ENCODE measurements at places on chromosomes 4 and X.

GRCh38 chrX:257681-258289 lies 23.4 kb upstream of the PLCXD1 start:
- H3K4me1 ChIP-seq = peaks cover 10% of the 10 kb centered on the region
- DNase-seq = no peak
- no peaks in the 10 kb centered on the region for H3K27me3 ChIP-seq
- H3K27ac ChIP-seq = no peak overlapping the region
- H3K4me3 ChIP-seq = no peak overlapping the region

GRCh38 chrX:71543316-71543715 lies 10.4 kb downstream of the OGT start:
- H3K36me3 ChIP-seq = peaks cover 32% of the 10 kb centered on the region
- H3K4me1 ChIP-seq = peaks cover 37% of the 10 kb centered on the region
- no peak overlapping the region for H3K4me3 ChIP-seq
- no peak for DNase-seq
- H3K27ac ChIP-seq = peak overlapping the region; percentile 76

DNA sequence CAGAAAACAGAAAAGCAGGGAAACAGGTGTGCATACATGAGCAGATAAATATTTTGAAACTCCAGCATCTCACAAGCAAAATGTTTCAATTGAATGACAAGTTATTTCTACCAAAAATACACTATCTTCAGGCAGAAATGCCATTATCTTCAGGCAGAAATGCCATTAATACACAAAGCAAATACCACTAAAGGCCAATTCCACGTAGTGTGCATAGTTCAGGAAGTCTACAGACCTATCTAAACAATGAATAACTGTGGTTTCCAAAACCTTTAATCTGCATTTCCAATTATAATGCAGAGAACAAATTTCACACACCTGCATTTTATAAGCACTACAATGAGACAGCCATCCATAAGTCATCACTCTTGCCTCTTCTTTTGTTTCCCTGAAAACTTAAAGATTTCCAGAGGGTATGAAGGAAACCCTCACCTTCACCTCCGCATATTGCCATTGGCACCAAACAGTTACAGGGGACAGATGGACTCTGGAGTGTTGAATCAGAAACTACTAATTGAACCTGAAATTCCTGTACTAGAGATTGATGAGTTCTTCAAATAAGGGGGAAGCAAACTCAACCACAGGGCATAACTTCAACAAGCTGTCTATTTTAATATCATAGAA lies 179.0 kb downstream of the PDGFC start:
- H3K27ac ChIP-seq = no peak overlapping the region
- no peaks in the 10 kb centered on the region for H3K36me3 ChIP-seq
- H3K27me3 ChIP-seq = no peaks in the 10 kb centered on the region
- H3K4me3 ChIP-seq = no peak overlapping the region
- H3K4me1 ChIP-seq = peaks cover 15% of the 10 kb centered on the region
- no peak for DNase-seq

- H3K4me1 ChIP-seq = 0 out of 2 replicates have a peak, but pooled peaks cover 2% of the 10 kb centered on the region
- no peaks in the 10 kb centered on the region for H3K36me3 ChIP-seq
- no peaks in the 10 kb centered on the region for H3K27me3 ChIP-seq
- no peak overlapping the region for H3K27ac ChIP-seq
- no peak for DNase-seq
- H3K4me3 ChIP-seq = no peak overlapping the region
Measured at GRCh38 chr4:87313756-87314155, 8.9 kb downstream of the HSD17B13 start.

DNA sequence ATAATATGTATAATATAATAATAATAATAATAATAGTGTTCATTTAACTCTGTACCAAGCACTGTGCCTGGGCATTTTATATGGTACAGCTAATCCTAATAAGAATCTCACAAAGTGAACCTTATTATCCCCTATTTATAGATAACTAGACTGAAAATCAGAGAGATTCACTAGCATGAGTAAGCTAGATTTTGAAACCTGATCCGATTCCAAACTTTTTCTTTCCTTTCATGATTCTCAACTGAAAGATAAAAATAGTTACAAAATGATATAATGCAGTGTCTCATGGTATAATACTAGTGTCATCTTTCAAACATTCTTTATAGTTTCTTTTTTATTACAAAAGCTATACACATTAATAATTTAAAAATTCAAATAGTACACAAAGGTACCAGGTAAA lies 55.9 kb upstream of the RNF128 start:
- no peak overlapping the region for H3K4me3 ChIP-seq
- no peaks in the 10 kb centered on the region for H3K36me3 ChIP-seq
- no peaks in the 10 kb centered on the region for H3K27me3 ChIP-seq
- H3K4me1 ChIP-seq = 0 out of 2 replicates have a peak, but pooled peaks cover 8% of the 10 kb centered on the region

Data from WTC11 (cell line).